Activated CD8-positive, alpha-beta memory T cell treated with anti-CD3 and anti-CD28 coated beads for 48 hours (primary cell): ENCODE measurements at places on chromosomes 1 and 21.

GRCh38 chr1:97674517-97674916 lies 246.3 kb downstream of the DPYD start:
- DNase-seq: no peak

DNA sequence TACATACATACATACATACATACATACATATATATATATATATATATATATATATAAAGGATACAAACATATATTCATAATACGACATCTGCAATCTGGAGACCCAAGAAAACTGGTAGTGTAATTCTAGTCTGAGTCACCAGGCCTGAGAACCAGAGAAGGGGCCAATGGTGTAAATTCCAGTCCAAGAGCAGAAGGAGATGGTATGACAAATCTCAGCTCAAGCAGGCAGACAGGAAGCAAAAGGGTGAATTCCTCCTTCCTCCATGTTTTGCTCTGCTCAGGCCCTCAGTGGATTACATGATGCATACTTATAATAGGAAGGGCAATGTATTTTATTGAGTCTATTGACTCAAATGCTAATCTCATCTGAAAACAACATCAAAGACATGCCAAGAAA lies 1060.4 kb upstream of the TMPRSS15 start:
- DNase-seq: no peak

- DNase-seq: no peak
Measured at GRCh38 chr1:194366705-194367104, 1180.3 kb upstream of the B3GALT2 start.

DNA sequence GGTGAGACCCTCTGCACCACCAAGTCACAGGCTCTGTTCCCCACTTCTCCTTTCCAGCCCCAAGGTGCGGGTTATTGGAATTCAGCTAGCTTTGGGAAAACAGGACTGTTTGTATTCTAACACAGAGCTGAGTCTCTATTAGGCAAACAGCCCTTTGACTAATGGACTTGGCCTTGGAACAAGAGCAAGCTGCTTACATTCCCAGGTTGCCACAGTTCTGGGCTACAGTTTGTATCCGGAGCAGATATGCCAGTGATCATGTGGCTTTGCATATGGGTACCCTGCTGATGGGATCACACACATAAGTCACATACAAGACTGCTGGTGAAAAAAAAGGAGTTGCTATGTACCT lies 110.5 kb upstream of the COA6 start:
- DNase-seq: no peak

GRCh38 chr1:237281481-237281880 lies 239.5 kb downstream of the RYR2 start:
- no peak for DNase-seq

- no peak for DNase-seq
Measured at GRCh38 chr1:5909576-5910275, 82.5 kb downstream of the NPHP4 start.

DNA sequence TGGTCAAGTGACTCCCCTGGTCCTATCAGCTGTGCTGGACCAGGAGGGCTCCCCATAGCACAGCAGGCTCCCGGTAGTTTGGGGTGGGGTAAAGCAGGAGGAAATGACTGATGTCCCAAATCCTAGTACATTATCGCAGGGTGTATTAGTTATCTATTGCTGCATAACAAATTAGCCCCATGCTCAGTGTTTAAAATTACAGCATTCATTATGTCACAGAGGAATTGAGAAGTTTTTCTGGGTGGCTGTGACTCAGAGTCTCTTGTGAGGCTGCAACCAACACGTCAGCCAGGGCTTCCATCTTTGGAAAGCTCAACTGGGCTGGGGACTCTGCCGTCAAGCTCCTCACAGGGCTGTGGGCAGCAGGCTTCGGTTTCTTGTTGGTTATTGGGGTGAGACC lies 34.3 kb upstream of the LAPTM5 start:
- DNase-seq: no peak

- no peak for DNase-seq
Measured at GRCh38 chr1:31152181-31152795, 86.8 kb upstream of the PUM1 start.

DNA sequence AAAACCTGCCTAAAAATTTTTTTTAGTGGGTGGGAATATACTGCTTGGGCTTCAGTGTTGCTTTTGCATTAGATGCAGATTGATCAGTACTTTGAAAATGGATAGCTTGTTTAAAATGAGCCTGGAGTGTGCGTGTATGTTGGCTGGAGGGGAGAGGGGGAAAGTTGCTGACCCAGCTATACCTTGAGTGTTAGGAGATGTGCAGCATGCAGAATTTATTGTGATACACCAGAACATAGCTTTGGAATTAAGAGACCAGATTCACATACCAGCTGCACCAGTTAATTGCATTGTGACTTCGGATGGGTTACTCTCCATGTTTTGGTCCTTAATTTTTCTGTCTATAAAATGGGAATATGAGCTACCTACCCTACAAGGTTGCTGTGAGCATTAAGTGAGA lies 60.4 kb downstream of the PRDM2 start:
- DNase-seq: no peak
